Epithelial cell of prostate (primary cell): ENCODE measurements at places on chromosomes 2 and 18.

- DNase-seq: no peak
These were observed 70.3 kb downstream of the HNMT start for GRCh38 chr2:138034536-138034935.

DNA sequence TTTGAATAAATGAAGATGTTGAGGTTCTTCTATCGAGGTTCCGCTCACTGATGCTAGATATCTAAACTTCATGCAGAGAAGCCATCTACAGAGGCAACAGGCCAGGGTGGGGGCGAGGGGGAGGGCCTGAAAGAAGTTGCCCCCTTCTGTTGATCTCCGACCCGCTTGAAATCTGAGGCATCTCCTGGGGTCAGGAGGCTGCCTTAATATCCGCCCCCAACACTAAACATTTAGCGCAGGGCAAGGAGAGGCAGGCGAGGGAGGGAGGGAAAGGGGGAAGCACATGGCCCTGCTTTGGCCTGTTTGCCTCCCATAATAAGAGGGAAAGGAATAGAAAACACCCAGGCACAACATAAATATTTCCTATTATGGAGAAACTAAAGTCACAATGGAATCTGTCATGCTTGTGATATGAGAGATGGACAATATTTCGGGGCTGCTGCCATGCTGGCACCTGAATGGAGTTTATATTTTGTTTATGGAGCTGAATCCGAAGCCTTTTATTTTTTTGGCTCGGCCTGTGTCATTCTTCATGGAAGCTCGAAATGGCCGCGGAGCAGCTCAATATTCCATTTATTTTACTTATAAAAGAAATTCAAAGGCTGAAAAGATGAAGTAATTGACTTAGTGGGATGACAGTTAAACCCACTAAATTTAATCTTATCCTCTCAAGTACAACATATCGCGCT lies 221.1 kb downstream of the INSIG2 start:
- no peak for DNase-seq

GRCh38 chr2:98773907-98774306 lies 43.0 kb upstream of the MGAT4A start:
- DNase-seq: no peak

DNA sequence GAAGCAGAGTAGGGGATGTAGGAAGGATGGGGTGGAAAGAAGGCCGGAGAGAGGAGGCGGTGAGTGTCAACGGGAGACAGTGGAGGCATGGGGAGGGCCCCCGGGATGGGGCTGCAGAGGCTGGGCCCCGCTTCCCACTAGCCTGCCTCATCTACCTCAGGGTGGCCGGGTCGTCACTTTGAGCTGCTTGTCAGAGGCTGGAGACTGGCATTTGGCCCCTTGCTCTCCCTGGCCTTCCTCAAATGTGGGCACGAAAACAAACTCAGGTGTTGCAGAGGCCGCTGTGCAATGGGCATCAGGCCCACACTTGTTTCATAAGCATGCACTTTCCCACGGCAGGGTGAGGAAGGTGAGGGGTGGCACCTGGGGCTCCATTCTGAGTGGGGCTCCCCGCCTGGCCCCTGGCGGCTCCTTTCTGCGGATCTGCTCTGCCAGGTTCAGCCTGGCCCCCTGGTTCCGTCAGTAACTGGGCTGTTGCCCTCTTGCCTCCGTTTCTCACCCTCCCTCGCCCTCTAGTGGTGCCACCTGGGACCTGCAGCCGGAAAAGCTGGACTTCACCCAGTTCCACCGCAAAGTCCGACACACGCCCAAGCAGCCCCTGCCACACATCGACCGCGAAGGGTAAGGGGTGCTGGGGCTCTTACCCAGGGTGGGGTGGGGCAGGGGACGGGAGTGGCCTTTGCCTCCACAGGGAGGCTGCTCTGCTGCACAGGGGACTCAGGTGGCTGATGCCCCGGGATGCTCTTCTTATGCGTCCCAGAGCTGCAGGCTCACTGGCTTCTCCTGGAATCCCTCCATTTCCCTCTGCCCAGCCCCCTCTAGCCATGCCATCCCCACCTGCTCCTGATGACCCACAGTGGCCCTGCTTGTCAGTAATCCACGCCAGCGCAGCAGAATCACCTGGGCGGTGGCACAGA lies 125.4 kb downstream of the CTIF start:
- DNase-seq: no peak

- no peak for DNase-seq
These were observed 123.1 kb upstream of the CAB39 start for GRCh38 chr2:230589497-230590015.

GRCh38 chr18:48884771-48885170 lies 66.0 kb downstream of the SMAD7 start:
- no peak for DNase-seq

DNA sequence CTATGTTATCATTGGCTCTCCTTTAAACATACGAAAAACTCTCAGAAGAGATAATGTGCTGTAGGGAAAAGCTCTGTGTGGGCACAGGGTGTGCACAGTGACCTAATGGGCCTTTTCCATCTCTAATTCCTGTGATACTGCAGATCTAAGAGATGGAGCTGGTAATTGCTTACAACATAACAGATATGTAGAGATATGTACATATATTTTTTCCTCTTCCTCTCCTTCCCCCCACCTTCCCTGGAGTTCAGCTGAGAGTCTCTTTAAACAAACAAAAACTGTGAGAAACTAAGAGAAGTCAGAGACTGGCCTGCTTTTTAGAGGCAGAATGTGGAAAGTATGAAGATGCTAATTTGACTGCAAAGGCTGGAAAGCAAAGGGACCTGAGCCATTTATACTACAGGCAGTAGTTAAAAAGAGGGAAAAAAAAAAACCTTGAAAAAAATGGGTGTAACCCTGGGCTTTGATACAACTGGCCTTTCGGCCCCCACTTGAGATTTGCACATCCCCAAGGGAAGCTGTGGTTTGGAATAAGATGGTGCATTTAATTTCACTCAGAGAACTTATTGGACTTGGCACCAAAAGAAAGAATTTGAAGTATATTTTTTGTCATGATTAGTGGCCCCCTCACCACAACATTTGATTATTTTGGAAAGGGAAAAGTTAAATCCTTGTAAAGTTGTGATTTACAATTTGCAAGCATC lies 502.2 kb upstream of the ZEB2 start:
- no peak for DNase-seq
